NCI-H187 treated with DMSO at 0.1 percent for 48 hours (cell line): ENCODE measurements at places on chromosomes 1 and 21.

DNA sequence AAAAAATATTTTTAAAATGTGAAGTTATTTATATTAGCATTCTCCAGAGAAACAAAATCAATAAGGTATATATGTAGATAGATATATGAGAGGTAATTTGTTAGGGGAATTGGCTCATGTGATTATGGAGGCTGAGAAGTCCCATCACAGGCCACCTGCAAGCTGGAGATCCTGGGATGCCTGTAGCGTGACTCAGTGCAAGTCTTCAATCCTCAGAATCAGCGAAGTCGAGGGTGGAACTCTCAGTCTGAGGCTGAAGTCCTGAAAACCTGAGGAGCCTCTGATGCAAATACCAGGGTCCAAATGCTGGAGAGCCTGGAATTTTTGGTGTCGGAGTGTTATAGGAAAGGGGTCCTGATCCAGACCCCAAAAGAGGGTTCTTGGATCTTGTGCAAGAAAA is 658.5 kb downstream of the USP25 start:
- DNase-seq: no peak

DNA sequence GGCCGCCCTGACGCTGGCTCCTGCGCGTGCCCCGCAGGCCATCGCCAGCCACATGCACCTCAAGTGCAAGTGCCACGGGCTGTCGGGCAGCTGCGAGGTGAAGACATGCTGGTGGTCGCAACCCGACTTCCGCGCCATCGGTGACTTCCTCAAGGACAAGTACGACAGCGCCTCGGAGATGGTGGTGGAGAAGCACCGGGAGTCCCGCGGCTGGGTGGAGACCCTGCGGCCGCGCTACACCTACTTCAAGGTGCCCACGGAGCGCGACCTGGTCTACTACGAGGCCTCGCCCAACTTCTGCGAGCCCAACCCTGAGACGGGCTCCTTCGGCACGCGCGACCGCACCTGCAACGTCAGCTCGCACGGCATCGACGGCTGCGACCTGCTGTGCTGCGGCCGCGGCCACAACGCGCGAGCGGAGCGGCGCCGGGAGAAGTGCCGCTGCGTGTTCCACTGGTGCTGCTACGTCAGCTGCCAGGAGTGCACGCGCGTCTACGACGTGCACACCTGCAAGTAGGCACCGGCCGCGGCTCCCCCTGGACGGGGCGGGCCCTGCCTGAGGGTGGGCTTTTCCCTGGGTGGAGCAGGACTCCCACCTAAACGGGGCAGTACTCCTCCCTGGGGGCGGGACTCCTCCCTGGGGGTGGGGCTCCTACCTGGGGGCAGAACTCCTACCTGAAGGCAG is 23.4 kb upstream of the ARF1 start:
- DNase-seq: no peak

DNA sequence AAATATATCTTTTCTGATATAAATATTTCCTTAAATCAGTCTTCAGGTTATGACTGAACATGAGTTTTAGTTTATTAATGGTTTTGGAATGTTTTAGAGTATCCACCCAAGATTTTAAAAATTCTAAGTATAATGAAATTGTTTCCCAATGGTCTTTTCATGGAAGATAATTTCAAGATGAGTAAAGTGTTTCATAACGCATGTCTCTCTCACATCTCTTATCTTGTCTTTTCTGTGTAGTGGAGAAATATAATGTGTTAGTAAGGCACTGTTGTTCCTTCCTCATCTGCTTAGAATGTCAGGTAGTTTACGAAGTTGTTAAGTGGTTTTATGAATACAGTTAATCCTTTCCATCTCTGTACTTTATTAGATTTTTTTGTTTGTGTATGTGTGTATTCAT is 49.6 kb downstream of the PLA2G4A start:
- no peak for DNase-seq

GRCh38 chr21:32569261-32570230 is 15.8 kb downstream of the TCP10L start:
- DNase-seq: no peak

GRCh38 chr1:242203262-242203661 is 204.4 kb upstream of the MAP1LC3C start:
- DNase-seq: no peak
